ENCODE measurements at places on chromosomes 5 and 9. TPM values are rescaled to one million over a fixed set of nuclear protein-coding genes. Genes with fewer than 3 reads are reported as not detected.

The SLC34A1 gene
- total RNA-seq: not detected

The PCDHB9 gene
- total RNA-seq: not detected

- H3K36me3 ChIP-seq: no peaks in the 10 kb centered on the region
- H3K4me3 ChIP-seq: no peak overlapping the region
These were observed 598.2 kb upstream of the KLF4 start for GRCh38 chr9:108087781-108088180.

- H3K4me3 ChIP-seq: no peak overlapping the region
- no peaks in the 10 kb centered on the region for H3K36me3 ChIP-seq
These were observed 16.9 kb upstream of the NIPAL4 start for GRCh38 chr5:157443041-157443549.

DNA sequence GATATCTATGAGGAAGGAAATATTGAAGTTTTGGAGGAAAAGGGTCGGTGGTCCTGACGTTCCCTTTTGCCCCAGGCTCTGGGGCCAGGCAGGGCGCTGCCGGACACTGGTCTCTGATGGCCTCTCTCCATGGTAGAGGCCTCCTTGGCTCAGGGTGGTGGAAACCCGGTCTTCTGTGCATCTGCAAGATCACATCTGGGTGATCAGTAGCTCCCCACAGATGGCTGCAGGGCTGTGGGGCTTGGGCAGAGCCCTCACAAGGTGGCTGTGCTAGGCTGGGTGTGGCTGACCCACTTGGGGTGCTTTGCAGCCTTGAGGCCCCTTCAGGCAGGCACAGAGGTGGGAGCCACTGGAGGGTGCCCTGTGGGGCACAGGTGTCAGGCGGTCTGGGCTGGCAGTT is 53.9 kb upstream of the RNU6ATAC start:
- H3K4me1 ChIP-seq: no peaks in the 10 kb centered on the region
- no peak overlapping the region for H3K27ac ChIP-seq
- DNase-seq: no peak
- no peaks in the 10 kb centered on the region for H3K27me3 ChIP-seq
- H3K4me3 ChIP-seq: no peak overlapping the region
- no peaks in the 10 kb centered on the region for H3K36me3 ChIP-seq

The COL15A1 gene
- total RNA-seq: 0.02 TPM

DNA sequence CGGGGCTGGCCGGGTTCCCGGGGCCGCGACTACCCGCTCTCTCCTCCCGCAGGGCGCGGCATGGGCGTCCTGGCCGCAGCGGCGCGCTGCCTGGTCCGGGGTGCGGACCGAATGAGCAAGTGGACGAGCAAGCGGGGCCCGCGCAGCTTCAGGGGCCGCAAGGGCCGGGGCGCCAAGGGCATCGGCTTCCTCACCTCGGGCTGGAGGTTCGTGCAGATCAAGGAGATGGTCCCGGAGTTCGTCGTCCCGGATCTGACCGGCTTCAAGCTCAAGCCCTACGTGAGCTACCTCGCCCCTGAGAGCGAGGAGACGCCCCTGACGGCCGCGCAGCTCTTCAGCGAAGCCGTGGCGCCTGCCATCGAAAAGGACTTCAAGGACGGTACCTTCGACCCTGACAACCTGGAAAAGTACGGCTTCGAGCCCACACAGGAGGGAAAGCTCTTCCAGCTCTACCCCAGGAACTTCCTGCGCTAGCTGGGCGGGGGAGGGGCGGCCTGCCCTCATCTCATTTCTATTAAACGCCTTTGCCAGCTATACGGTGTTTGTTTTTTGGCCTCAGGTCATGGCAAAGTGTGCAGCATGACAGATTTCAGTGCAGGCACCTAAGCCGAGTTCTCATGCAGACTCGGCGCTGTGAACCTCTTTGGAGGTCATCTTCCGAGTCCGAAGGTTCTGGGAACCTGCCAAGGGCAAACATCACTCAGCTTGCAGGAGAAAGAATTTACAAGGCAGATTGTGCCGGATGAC is 516 bp downstream of the MRPL41 start:
- H3K27ac ChIP-seq: peak overlapping the region; percentile 51
- H3K4me3 ChIP-seq: peak overlapping the region; percentile 79
- peaks cover 20% of the 10 kb centered on the region for H3K4me1 ChIP-seq
- H3K27me3 ChIP-seq: no peaks in the 10 kb centered on the region

The CDKN2B gene
- total RNA-seq: not detected

- no peaks in the 10 kb centered on the region for H3K27me3 ChIP-seq
- no peak overlapping the region for H3K27ac ChIP-seq
- H3K4me1 ChIP-seq: peaks cover 32% of the 10 kb centered on the region
- no peak for DNase-seq
- H3K4me3 ChIP-seq: peak overlapping the region; percentile 87
These were observed 438 bp downstream of the TRIP13 start for GRCh38 chr5:893137-893506.

DNA sequence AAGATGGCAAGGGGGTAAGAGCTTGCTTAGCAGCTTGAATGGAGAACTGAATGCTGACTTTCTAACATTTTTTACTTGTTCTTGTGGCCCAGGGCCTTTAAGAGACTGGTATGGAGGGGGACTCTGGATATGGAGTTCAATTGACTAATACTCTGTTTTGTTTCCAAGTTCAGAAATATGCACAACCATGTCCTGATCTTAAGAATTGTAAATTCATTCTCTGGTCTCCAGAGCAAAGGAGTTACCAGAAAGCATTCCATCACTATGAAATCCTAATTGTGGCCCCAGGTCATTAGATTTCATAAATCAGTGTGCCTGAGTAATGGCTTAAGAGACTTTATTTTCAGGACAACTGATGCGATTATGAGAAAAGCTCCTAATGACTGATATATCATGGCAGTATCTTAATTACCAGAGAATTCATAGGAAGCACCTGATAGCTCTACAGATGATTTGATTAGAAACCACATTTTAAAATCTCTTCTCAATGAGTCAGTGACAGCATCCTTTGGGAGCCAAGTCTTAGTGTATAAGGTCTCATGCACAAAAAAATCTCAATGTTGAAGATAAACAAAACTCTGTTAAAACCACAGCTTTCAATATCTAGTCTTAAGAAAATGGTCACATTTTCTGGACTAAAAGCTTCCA is 613.6 kb upstream of the KLF4 start:
- no peaks in the 10 kb centered on the region for H3K4me1 ChIP-seq
- no peak for DNase-seq
- no peaks in the 10 kb centered on the region for H3K36me3 ChIP-seq
- H3K27ac ChIP-seq: no peak overlapping the region

The SELENOP gene
- not detected for total RNA-seq

- no peak for DNase-seq
- no peaks in the 10 kb centered on the region for H3K36me3 ChIP-seq
- peaks cover 7% of the 10 kb centered on the region for H3K4me1 ChIP-seq
- no peak overlapping the region for H3K27ac ChIP-seq
- H3K27me3 ChIP-seq: no peaks in the 10 kb centered on the region
These were observed 40.3 kb downstream of the SLC24A2 start for GRCh38 chr9:19748278-19749126.

GRCh38 chr5:88826646-88827585 is 56.1 kb downstream of the MEF2C start:
- DNase-seq: peak; percentile 8
- no peak overlapping the region for H3K4me3 ChIP-seq
- H3K4me1 ChIP-seq: peaks cover 39% of the 10 kb centered on the region
- H3K27ac ChIP-seq: no peak overlapping the region
- H3K36me3 ChIP-seq: no peaks in the 10 kb centered on the region

DNA sequence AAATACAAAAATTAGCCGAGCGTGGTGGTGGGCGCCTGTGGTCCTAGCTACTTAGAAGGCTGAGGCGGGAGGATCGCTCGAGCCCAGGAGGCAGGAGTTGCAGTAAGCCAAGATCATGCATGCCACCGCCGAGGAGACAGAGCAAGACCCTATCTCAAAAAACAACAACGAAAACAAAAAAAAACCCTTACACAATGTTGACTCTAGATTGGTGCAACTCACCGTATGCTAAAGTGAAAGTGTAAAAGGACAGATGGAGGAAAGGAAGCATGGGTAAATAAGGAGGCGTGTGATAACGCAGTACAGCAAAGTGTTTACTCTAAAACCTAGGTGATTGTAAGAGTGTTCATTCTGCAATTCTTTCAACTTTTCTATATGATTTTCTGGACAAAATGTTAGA is 15.9 kb upstream of the RUFY1 start:
- H3K27me3 ChIP-seq: no peaks in the 10 kb centered on the region
- peak overlapping the region; percentile 32 for H3K27ac ChIP-seq
- H3K4me3 ChIP-seq: peak overlapping the region; percentile 61
- DNase-seq: no peak
- peaks cover 16% of the 10 kb centered on the region for H3K4me1 ChIP-seq

The MLANA gene
- not detected for total RNA-seq

DNA sequence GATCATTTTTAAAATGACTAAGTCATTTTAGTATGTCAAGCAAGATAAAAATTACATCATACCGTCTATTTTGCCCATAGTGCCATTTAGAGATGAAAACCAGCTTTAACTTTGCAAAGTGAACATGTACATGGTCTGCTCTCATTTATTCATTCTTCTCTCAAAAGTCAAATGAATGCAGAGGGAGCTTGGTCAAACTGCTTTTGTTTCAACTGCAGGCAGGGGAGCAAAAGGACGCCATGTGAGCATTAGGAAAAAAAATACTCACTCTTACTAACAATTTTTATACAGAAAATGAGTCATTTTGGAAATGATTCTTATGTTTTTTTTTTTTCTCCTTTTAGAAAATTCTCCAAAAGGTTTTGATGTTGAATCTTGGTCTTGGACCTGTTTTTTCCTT is 15.7 kb downstream of the SCGB3A1 start:
- no peak overlapping the region for H3K4me3 ChIP-seq
- H3K27me3 ChIP-seq: no peaks in the 10 kb centered on the region
- H3K27ac ChIP-seq: no peak overlapping the region
- peaks cover 12% of the 10 kb centered on the region for H3K4me1 ChIP-seq
- DNase-seq: no peak

GRCh38 chr9:110357505-110357904 is 19.8 kb upstream of the TXNDC8 start:
- DNase-seq: no peak
- H3K27me3 ChIP-seq: no peaks in the 10 kb centered on the region
- no peaks in the 10 kb centered on the region for H3K4me1 ChIP-seq
- H3K27ac ChIP-seq: no peak overlapping the region
- H3K36me3 ChIP-seq: no peaks in the 10 kb centered on the region
- H3K4me3 ChIP-seq: no peak overlapping the region

DNA sequence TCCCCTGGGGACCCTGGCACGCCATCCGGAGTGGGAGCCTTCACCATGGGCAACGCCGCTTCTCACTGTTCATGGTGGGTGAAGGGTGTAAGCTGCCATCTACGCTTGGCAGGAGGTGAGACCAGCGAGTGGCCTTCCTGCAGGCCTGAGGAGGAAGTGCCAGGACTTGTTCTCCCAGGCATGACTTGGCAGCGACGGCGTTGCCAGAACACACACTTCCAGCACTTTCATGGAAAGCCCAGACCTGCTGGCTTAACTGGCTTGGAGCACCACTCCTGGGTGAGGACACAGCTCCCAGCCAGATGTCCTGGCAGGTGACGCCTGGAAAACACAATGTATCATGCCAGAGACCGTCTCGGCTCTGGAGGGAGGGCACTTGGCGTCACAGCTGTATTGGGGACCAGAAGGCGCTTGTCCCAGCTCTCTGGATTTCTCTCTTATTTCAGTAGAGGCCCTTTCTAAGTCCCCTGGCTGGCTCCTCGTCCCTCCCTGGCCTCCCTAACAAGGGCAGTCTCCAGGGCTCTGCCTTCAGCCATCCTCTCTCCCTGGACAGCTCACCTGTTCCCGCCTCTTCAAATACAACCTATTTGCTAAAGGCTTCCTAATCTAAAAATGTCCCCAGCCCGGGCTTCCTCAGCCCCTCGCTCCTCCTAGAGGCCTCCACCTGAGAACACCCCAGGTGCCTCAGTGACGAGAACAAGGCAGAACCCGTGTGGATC is 188.3 kb downstream of the OLFM1 start:
- H3K4me3 ChIP-seq: no peak overlapping the region
- no peaks in the 10 kb centered on the region for H3K36me3 ChIP-seq
- DNase-seq: no peak
- no peaks in the 10 kb centered on the region for H3K4me1 ChIP-seq
- H3K27me3 ChIP-seq: peaks cover 9% of the 10 kb centered on the region
- H3K27ac ChIP-seq: no peak overlapping the region

The PCDHB7 gene
- not detected for total RNA-seq

DNA sequence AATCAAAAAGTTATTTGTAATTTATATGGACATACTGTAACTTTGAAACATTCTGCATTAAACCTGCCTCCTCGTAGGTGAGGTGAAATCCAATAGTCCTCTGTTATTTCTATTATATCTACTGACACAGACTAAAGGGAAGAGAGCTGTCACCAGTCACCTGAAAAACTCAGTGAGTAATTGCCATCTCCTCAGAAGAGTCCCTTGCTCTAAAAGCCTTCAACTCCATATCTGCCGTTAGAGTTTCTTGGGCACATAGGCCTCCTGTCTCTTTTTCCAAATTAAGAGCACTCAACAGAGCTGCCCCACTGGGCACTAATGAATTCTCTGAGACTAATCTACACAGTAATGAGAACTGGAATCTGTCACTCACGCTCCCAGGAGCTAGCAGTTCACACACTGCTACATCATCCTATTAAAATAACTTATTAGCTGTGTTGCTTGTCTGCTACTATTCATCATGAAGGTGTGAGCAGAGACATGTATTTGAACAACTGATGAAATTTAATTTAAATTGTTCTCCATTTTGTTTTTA is 67.3 kb upstream of the VCAN start:
- no peaks in the 10 kb centered on the region for H3K36me3 ChIP-seq
- H3K27me3 ChIP-seq: peaks cover 3% of the 10 kb centered on the region
- H3K27ac ChIP-seq: no peak overlapping the region
- no peak for DNase-seq
- H3K4me1 ChIP-seq: no peaks in the 10 kb centered on the region

The EPB41L4B gene
- 0.25 TPM for total RNA-seq

The CARD6 gene
- 1.3 TPM for total RNA-seq

The ZNF618 gene
- 0.02 TPM for total RNA-seq
